ENCODE measurements at places on chromosomes 2 and 18.

DNA sequence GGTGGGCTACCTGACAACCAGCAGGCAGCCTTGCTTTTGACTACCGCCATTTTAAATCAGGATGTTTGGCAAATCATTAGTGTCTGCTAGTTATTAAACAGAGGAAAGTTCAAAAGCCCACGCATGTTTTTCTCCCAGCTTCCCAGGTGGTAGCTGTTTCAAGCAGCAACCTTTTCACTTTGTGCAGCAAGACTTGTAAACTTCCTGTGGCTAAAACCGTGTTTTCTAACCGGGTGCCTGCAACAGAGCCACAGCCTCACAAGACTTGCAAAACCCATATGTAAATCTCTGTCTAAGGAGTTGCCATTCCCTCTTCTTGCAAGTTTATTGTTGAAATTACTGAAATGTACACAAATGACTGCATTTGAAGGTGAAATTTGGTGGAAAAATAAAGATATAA lies 633.1 kb downstream of the BCL11A start:
- no peak for DNase-seq

- DNase-seq = peak; percentile 11
Measured at GRCh38 chr2:48541666-48542389, 11.9 kb downstream of the STON1 start.

GRCh38 chr2:134253117-134253704 lies 661 bp upstream of the MGAT5 start:
- no peak for DNase-seq

- DNase-seq = no peak
Measured at GRCh38 chr2:2758793-2759367, 427.8 kb upstream of the MYT1L start.

- no peak for DNase-seq
Measured at GRCh38 chr2:43831543-43832294, 6.9 kb downstream of the ABCG5 start.

- no peak for DNase-seq
Measured at GRCh38 chr2:27441226-27441926, 805 bp upstream of the KRTCAP3 start.

- no peak for DNase-seq
Measured at GRCh38 chr18:13173578-13174145, 44.9 kb upstream of the LDLRAD4 start.

- DNase-seq = no peak
Measured at GRCh38 chr2:30545875-30546274, 98.8 kb downstream of the LCLAT1 start.

DNA sequence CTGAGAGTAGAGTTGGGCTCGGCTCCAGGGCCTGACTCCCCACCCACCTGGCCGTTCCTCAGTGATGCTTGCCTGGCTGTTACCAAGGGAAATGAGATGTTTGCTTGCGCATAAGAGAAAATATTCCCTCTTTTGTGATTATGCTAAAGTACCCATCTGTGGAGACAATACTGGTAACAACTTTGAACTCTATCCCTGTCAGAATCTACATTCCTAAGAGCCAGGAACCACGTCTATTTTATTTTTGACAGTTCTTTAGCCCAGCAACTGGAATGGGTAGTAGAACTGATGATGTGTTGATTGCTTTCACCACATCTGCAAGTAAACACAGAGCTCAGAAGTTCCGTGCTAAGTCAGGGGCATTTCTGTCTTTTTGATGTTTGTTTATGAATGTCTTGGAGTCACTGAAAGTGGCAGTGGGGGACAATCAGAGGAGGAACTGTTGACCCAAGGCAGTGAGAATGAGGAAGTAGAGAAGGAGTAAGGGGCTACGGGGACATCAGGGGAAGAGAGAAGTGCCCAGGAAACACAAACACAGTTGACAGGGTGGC lies 348.3 kb upstream of the SOX11 start:
- no peak for DNase-seq

DNA sequence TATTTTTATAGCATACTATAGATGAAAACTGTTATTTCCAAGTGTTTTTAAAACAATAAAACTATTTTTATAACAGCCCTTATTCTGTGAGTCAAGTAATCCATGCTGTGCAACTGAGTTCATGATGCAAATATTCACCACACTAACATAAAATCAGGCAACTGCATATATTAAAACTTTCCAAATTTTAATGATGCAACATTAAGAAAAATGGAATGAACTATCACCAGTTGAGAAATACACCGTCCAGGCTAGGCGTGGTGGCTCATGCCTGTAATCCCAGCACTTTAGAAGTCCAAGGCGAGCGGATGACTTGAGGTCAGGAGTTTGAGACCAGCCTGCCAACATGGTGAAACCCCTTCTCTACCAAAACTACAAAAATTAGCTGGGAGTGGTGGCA lies 114.5 kb downstream of the CDH2 start:
- DNase-seq = peak; percentile 67

DNA sequence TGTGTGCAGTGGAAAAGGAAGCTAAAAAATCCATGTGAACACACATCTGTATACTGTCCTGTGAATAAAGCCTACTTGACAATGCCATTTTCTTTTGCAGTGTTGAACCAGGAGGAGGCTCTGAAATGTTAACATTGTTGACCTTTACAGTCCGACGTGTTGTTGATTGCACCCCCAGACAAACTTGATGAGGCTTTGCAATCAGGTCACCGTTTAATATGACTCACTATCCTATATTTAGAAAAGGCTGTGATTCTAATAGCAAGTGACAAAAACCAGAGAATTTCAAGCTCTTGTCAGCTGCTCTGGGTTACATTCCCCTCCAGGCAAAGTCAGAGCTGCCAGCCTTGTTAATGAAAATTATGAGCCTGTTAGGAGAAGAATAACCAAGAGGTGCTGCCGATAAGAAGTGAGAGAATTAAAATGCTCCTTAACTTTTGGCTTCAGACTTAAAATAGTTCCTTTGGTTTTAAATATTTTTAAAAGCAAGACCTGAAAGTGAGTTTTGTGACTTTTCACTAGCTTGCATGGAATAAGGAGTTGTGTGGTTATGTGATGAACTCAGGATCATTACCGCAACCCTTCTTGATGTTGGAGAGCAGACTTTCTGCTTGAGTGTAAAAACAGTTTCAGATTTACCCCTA lies 162.1 kb downstream of the QPCT start:
- DNase-seq = peak; percentile 78

DNA sequence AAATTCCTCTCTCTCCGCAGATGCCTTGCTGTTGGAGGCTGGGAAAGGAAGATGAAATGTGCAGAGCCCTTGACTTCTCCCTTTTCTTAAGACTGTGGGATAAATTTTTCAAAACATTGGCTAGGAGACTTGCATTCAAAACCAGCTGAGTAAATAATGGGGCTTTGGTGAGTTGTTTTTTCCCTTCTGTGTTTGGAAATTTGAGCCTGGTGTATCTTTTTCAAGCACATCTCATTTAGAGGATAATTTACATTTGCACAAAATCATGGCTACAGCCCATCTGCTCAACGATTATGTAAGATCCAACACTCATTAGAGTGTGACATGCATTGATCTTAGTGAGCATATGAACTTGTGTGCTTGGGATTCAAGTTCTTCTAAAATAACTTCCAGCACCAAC lies 112.1 kb upstream of the ATP8B1 start:
- no peak for DNase-seq

GRCh38 chr2:179218848-179219594 lies 45.6 kb downstream of the SESTD1 start:
- peak; percentile 79 for DNase-seq
